Nucleus accumbens (tissue), 56 donors: ENCODE measurements at places on chromosomes 16 and 17.

DNA sequence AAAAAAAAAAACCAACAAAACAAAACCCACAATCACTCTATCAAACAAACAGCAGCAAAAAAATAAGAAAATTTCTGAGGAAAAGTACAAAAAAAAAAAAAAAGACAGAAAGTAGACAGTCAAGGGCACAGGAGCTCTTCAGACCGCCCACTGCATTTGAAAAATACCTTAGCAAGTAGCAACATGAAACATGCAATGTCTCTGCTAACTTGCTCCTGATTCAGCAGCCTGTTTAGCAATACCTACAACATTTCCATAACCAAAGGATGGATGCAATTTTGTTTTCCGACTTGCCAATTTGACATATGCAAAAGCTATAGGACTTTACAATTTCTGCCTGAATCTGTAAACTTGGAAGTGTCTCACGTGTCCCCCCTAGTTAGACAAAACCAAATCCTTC lies 57.4 kb downstream of the SYNRG start:
- no peak for DNase-seq

- DNase-seq, result no peak
Observed at GRCh38 chr16:81546781-81547180, 102.2 kb downstream of the CMIP start.

DNA sequence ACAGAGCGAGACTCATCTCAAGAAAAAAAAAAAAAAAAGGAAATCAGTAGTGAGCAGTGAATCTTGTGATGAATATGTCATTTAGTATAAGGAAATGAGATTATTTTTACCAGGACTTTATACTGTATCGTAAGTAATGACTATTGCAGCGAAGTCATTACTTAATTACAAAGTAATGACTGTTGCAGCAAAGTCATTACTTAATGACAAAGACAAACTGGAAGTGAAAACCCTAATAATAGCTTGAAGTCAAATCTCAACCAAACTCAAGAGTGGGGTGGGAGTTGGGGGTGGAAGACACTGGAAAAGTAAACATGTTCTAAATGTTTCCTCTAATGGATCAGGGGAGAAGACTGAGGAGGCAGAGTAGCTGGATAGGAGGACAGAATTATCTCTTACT lies 76.5 kb downstream of the ARHGAP44 start:
- no peak for DNase-seq

DNA sequence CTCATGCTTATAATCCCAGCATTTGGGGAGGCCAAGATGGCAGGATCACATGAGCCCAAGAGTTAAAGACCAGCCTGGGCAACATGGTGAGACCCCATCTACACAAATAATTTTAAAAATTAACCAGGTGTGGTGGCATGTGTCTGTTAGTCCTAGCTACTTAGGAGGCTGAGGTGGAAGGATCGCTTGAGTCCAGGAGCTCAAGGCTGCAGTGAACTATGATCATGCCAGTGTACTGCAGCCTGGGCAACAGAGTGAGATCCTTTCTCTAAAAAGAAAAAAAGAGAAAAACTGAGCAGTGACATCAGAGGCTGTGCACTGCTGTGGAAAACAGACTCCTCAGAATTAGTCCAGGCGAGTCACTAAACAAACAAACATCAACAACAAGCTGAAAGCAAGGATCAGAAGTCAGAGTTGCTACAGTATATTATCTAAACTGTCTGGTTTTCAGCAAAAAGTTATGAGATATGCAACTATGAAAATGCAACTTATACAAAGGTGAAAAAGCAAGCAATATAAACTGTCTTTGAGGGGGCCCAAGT lies 39.3 kb downstream of the CBFB start:
- DNase-seq, result no peak

DNA sequence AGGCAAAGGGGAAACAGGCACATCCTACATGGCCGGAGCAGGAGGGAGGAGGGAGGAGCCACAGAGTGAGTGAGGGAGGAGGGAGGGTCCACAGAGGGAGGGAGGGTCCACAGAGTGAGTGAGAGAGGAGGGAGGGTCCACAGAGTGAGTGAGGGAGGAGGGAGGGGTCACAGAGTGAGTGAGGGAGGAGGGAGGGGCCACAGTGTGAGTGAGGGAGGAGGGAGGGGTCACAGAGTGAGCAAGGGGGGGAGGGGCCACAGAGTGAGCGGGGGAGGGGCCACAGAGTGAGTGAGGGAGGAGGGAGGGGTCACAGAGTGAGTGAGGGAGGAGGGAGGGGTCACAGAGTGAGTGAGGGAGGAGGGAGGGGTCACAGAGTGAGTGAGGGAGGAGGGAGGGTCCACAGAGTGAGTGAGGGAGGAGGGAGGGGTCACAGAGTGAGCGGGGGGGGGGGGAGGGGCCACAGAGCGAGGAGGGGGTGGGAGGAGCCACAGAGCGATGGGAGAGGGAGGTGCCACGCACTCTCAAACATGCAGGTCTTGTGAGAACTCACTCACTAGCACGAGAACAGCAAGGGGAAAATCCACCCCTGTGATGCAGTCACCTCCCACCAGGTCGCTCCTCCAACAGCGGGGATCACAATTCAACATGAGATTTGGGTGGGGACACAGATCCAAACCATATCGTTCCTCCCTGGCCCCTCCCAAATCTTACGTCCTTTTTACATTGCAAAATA lies 24.3 kb upstream of the CDH15 start:
- DNase-seq, result no peak

GRCh38 chr17:8465759-8466158 lies 30.1 kb downstream of the NDEL1 start:
- no peak for DNase-seq

DNA sequence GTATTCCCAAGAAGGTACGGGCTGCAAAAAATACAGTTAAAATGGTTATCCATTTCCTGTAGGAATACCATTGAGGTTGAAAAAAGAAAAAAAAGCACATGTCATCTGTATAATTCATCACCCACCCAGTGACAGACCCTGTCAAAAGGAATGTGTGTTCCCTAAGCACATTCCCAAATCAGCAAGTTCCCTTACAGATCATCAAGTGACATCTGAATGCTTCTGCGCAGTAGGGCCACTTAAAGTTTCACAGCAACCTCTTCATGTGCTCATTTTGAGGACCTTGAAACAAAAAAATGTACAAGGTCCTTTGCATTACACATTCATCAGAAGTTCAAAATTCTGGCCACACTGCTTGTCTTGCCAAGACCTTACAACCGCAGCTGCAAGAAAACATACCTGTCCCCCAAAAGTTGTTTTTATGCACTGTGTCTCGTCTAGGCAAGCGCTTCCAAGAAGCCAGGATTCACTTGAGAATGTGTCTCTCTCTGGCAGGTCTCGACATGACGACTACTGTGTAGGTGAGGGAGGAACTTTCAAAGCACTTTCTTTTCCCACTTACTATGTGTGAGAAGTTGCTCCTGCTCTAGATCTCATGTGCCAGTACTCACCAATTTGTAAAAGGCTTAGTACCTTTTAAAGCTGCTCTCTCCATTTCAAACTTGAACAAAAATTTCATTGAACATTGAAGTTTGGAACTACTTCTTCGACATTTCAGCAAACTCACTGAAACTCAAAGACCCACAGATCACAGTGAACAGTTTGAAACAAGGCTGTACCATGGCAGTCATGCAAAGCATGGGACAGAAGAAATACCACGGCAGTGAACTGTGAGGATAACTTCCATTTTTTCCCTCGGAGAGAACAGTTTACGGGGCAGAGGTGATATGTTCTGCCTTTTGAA lies 4.3 kb upstream of the POLG2 start:
- no peak for DNase-seq

DNA sequence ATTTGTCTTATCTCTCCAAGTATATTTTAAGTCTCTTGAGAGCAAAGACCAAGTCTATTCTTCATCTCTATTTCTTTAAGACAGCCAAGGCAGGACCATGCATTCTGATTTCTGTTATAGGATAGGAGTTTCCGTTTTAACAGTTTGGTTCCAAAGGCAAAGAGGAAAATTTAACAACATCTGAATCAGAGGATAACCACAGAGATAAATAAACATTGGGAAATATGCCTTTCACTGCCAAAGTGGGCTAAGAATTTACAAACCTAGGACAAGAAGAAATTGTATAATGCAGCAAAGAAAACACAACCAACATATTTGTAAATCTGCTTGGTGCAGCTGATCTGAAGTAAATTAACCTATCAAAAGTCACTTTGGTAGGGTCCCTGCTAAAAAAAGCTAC lies 37.7 kb downstream of the USP32 start:
- DNase-seq, result no peak

- peak; percentile 72 for DNase-seq
Observed at GRCh38 chr17:28842282-28843012, at the start of gene FAM222B. Gene FAM222B (minus strand): TSS chr17:28842790. CDS start chr17:28766667, 76,123 bp downstream.

- DNase-seq, result no peak
Observed at GRCh38 chr16:77430787-77431585, 3.8 kb downstream of the ADAMTS18 start.

DNA sequence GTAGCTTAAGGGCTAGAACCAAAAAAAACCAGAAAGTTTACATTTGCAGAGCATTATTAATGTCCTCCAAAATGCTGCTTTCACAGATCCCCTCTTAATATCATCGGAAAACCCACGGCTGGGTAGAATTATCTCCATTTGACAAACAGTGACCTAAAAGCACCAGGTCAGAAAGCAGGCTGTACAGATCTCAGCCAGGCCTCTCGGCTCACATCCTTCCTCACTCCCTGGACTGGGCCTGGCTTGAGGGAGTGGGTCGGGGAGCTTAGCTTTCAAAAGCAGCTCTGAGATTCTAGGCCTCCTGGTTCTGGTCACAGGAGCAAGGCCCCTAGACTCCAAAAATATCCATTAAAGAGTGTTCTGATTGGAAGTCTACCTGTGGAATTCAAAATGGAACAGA lies 9.1 kb upstream of the SLC12A3 start:
- no peak for DNase-seq

DNA sequence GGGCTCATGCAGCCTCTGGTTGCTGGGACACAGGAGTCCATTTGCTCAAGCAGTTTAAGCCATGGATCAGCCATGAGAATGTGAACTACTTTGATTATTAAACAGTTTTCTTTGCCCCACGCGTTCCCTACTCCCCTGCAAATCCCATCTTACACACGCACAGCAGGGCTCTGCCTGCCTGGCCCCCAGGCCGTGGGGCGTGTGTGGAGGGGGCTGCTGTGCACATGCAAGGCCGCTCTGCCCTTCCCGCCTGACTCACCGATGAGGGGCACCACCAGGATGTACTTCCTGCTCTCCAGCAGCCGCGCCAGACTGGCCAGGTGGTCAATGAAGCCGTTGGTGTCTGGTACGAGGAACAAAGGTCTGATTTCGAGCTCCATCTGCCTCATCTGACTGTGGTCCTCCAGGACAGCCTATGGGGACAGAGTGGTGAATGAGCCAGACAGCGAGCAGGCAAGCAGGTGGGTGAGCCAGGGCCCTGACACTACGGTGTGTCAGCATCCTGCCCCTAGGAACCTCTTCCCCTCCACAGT lies 13.7 kb downstream of the HIC1 start:
- no peak for DNase-seq

GRCh38 chr16:89595330-89596060 lies 17.9 kb upstream of the DPEP1 start:
- DNase-seq, result no peak

DNA sequence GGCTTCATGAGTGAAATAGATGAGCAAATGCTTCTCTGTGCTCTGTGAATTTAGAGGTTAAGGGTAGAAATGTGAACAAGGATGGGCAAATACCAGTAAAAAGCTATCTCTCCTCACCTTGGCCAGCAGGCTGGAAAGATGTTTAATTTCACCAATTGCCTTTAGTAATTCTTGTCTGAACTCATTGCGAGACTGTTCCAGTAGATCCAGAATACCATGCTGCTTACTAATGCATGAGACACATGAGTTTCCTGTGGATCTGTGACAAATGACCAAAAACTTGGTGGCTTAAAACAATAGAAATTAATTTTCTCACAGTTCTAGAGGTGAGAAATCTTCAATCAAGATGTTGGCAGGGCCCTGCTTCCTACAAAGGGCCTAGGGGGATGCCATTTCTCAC lies 9.3 kb upstream of the ZNF624 start:
- DNase-seq, result no peak

GRCh38 chr16:1295465-1295864 lies 14.0 kb upstream of the UBE2I start:
- no peak for DNase-seq

DNA sequence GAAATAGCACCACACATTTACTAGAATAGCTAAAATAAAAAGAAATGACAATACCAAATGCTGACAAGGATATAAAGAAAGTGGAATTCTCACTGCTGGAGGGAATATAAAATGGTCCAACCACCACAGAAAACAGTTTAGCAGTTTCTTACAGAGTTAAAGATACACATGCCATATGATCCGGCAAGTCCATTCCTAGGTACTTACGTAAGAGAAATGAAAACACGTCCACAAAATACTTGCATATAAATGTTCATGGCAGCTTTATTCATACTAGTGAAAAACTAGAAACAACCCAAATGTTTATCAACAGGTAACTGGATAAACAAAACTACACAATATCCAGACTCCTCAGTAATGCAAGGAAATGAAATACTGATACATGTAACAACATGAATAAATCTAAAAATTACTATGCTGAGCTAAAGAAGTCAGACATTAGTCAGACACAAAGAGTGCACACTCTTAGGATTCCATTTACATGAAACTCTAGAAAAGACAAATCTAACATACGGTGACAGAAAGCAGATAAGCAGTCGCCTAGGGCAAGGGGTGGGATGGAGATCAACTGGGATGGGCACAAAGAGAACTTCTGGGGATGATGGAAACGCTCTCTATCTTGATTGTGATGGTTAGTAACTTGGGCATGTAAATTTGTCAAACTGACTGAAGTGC lies 76.4 kb downstream of the SMG6 start:
- DNase-seq, result no peak

DNA sequence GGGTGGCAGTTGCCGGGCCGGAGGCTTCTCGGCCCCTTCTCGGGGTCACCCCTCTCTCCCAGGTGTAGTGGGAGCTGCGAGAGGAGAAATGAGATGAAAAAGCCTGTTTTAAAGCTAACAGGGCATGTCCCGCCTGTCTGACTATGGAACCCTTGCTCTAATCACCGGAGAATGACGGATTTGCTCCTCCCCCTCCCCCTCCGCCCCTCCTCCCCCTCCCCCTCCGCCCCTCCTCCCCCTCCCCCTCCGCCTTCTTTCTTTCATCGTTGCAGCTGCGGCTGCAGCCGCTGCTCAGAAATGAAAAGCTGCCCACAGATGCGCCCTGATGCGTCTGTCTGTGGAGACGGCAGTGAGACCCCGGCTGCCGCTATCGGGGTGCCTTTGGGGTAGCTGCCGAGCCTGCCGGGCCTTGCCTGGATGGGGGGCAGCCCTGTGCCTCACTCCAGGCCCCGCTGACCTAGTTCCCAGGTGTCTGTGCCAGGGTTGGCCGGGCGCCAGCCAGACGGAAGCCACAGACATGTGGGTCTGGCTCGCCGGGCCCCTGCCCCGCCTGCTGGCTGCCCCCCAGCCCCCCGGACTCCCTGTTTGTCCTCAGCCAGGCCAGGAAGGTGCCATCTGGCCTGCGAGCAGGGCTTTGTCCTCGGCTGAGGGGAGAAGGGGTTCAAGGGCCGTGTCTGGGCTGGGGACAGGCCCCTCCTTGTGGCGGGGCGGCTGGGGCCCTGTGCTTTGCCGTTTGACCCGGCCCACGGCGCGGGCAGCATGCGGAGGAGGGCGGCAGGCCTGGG lies 37.7 kb downstream of the GINS2 start:
- DNase-seq, result peak; percentile 71

- DNase-seq, result no peak
Observed at GRCh38 chr16:24322106-24322505, 66.0 kb downstream of the CACNG3 start.
